ENCODE measurements at places on chromosomes 2 and 18.

GRCh38 chr2:47784352-47784851, 1.5 kb downstream of the MSH6 start:
- DNase-seq = no peak

GRCh38 chr2:239581352-239581901, 180.6 kb upstream of the HDAC4 start:
- DNase-seq = no peak

DNA sequence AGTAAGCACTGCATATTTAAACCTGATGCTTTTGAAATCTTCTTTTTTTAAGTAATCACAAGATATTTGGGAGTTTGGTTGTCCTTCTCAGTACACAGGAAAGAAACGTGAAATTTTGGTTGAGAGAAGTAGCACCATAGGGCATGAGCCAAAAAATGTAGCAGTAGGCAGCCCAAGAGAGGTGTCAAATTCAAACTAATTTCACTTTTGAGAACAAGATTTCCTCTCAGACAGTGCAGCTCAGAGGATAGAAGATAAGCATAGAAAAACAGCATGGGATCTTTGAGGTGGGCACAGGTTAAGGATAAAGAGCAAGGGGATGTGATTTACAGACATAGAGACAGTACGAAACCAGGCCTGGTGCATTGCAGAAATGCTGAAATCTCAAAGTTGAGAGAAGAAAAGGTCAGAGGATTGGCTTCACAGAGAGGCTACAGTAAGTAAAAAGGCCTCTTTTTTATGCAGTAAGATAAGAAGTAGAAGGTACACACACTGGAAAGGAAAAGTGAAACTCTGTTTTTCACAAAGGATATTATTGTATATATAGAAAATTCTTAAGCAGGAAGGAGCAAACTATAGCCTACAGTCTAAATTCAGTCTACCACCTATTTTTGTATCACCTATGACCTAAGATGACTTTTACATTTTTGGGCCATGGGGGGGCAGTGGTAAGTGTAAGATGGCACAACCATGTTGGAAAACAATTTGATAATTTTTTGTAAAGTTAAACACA, 89.8 kb downstream of the PKP4 start:
- no peak for DNase-seq

GRCh38 chr2:212451786-212452231, 86.8 kb downstream of the ERBB4 start:
- DNase-seq = no peak

- DNase-seq = no peak
Observed at GRCh38 chr2:13616059-13616458, 899.3 kb downstream of the TRIB2 start.

DNA sequence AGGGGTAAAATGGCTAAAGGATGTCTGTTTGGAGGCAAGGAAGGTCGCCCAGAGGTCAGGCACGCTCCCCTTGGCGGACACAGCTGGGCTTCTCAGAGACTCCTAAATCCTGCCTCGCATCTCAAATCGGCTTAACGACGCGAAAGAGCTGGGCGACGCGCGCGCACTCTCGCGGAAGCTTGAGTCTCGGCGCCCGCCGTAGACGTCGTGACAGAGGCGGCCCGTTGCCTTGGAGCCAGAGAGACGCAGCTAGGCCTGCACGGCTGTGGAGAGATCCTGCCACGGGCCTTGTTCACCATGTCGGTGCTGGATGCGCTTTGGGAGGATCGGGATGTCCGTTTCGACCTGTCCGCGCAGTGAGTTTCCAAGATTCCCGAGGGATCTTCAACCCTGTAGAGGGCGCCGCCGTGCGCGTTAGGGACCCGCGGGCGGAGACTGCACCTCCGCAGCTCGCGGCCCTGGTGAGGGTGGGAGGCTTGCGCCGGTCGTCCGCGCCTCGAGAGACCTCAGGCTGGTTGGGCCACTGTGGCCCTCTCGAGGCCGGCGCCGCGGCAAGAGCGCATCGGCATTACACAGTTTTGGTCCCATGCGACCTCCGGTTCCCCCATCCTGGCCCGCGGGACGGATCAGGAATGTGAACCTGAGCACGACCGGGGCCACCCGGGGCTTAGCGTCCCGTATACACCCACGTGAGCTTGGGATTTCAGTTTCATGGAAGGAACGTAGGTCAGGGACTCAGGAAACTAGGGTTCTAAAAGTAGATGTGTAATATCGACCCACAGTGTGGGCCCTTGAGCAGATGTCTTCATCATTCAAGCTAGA, at the start of gene BBS5:
BBS5 (plus strand) TSS at position 238 of the 822 bp plus-strand sequence; CDS start at position 298, 60 bp downstream.
- peak; percentile 90 for DNase-seq

DNA sequence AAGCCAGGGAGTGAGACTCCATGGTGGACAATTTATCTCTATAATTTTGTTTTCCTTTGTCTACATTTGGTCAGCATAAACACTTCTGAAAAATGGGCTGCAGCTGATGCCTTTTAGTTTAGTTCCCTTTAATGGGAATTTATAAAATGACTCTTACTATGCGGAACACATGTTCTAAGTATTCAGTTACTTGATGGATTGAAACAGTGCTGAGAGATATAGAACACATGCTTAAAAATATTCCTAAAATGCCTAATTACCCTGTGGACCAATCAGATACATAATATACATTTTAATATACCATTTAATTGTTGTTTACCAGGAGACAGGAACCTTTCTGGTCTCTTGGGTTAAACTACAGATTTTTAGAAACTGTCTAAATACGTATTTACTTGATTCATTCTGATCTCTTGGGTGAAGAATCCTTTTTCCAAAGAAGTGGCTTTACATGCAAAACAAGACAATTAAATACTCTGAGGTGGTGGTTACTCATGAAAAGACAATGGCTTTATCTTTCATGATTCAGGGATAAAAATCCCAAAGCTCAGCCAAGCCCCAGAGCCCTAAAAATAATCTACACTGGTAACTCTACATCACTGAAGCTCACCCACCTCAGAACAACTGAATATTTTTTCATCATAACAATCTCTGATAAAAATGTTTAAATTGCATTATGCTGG, 128.1 kb upstream of the SERTAD2 start:
- no peak for DNase-seq

DNA sequence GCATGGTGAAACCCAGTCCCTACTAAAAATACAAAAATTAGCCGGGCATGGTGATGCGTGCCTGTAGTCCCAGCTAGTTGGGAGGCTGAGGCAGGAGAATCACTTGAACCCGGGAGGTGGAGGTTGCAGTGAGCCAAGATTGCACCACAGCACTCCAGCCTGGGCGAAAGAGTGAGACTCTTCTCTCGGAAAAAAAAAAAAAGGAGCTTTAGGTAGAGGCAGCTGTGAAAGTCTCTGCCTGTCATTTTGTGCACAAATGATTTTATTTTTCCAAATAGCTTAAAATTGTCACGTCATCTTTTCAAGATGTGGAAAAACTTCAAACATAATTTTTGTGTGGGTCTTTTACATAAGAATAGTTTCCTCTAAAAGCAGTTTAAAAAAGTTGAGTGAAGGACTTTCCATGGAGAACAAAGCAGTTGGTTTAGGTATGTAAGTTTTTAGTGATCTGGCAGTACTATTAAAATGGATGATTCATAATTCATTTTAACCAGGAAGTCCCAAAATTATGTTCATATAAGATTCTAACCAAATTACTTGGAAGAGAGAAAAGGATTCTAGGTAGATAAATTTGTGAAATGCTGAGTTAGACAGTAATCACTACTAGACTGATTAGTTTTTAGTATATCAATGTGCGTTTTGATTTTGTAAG, 11.5 kb downstream of the CCNYL1 start:
- no peak for DNase-seq

- no peak for DNase-seq
Observed at GRCh38 chr2:5911718-5912117, 219.5 kb downstream of the SOX11 start.

GRCh38 chr2:116874021-116874420, 940.5 kb upstream of the DDX18 start:
- DNase-seq = no peak

DNA sequence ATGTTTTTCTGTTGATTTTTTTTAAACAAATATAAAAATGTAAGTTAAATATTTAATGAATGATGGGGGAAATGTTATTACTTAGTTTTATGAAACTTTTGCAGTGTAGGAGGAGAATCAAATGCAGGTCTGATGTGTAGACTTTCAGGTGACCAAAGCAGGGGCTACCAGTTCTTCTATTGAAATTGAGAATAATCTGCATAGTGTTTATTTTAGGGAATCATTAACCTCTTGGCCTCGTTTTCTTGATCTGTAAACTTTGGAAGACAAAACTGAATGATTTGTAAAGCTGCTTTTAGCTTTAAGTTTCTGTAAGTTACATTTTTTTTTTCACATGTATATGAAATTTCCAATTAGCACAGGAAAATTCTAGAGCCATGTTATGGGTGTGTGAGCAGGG, 99.2 kb downstream of the R3HDM1 start:
- no peak for DNase-seq

DNA sequence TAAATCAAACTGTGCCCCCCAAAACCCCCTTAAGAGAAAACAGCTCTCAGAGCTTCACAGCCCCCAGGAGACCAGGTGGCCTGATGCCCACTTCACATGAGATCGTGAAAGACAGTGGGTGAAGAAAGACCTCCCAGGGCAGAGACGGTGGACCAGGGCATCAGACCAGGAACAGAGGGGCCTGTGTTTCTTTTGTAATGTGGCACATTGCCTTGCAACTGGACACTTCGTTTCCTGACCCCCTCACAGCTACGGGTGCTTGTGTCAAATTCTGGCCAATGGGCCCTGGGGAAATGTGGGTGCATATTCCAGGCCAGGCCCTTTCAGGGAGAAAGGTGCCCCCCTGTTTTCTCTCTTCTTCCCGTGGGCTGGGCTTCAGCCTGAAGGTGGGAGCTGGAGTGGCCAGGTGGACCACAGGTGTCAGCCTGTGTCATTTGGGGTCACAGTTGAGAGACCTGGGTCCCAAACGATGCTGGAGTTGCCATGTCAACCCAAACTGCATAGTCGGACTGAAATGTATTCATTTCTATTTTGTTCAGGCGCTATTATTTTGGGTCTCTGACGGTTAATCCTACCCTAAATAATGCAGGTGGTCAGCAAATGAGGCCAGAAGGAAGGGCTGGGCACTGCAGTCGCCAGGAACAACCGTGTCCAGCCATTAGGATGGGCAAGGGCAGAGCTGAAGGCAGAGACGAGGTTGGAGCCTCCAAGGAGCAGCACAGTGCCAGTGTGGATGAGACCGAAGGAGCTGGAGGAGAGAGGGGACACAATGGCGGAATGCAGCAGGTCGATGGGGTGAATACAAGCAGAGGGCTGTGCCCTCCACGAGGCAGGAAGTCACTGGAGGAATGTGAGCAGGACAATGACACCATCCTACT, 338.2 kb downstream of the EIPR1 start:
- no peak for DNase-seq

DNA sequence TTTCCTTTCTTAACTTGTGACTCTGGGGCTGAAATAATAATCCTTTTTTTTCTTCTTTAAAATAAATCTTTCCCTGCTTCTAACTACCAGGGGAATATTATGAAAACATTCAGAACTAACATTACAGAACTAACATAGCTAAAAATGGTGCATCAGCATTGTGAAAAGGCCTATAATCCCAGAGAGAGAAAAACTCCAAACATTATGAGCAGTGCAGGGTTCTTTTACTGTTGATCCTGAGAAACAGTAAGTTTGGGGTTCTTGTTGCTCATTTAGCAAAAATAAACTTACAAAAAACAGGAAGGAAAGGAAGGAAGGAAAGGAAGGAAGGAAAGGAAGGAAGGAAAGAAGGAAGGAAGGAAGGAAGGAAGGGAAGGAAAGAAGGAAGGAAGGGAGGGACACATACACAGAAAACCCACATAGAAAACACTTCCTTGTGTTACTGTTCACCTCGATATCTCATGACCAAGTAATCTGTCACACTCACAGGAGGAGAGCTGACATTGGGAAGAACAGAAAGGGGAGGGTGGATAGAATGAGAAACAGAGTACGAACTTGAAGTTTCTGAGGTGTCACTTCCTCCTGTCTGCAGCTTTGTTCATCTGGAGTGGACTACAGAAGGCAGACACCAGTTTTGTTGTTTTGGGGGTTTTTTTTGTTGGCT, 18.4 kb upstream of the PIK3C3 start:
- no peak for DNase-seq

- DNase-seq = peak; percentile 28
Observed at GRCh38 chr18:41391616-41392595, 563.1 kb upstream of the PIK3C3 start.
